Activated T-cell treated with anti-CD3 and anti-CD28 coated beads for 1 hour (primary cell): ENCODE measurements at places on chromosomes 4 and X.

GRCh38 chr4:85760511-85760910 is 285.6 kb downstream of the ARHGAP24 start:
- no peak for DNase-seq

DNA sequence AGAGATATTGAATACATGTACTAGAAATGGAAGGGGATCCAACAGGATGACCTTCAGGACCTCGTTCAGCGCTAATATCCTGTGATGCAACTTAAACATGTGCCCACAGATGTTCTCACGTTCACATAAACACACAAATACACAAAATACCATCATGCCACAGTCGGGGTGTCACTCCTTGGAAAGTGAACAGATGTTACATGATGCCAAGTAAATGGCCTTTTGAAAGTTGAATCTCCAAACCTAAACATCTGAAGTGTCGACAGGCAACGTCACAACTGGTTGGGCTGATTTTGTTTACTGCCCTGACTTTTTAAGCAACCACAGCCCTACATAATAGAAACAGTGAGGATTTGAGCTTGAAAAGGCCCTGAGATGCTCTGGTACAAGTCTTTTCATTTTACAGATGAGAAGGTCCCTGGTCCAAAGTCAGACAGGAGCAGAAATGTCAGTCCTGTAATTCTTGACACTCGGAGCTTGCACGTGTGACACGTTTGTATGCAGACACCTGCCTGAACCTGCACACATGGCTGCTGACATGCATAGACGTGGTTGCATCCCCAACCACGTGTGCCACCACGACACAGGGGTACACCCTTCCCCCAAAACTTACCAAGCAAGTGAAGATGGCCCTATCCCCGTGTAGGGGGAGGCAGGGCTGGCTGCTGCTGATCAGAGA is 23.5 kb upstream of the BCORL1 start:
- no peak for DNase-seq

- peak; percentile 8 for DNase-seq
These were observed 9.3 kb upstream of the SAT1 start for GRCh38 chrX:23773601-23774175.

DNA sequence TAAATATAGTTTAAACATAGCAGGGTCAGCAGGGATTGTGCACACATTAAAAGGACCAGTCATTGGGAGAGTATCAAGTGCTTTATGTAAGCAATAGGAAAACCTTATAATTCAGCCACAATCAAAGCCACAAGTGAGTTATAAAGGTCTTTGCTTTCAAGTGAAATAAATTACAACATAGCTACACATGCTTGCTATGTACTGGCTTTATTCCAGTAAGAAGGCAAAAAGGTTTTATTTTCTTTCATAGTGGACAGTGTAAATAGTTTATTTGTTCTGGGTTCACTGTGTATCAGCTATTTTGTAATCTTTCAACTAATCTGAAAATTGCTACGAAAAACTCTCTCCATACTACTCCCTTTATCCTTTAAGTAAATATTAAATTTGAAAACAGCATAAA is 691.4 kb downstream of the PCDH7 start:
- DNase-seq = no peak

GRCh38 chr4:26782168-26782829 is 78.3 kb upstream of the STIM2 start:
- no peak for DNase-seq

GRCh38 chr4:15781427-15782095 is 3.4 kb downstream of the CD38 start:
- DNase-seq = no peak

DNA sequence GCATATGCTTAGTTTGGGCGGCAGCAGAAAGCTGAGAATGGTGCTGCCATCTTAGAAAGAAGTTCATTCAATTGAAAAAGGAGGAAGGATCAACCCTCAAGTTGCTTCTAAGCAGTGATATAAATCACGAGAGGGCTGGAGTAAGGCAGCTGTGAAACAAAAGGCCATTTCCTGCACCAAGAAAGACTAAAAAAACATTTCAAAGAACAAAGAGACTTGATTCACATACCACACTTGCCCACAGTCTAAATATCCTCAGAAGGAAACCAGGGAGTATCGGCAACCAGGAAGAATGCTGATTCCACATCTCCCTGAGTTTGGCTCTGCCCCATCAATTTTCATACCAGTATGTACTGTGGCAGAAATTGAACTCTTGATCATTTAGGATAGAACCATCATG is 240.1 kb downstream of the OPHN1 start:
- DNase-seq = no peak

DNA sequence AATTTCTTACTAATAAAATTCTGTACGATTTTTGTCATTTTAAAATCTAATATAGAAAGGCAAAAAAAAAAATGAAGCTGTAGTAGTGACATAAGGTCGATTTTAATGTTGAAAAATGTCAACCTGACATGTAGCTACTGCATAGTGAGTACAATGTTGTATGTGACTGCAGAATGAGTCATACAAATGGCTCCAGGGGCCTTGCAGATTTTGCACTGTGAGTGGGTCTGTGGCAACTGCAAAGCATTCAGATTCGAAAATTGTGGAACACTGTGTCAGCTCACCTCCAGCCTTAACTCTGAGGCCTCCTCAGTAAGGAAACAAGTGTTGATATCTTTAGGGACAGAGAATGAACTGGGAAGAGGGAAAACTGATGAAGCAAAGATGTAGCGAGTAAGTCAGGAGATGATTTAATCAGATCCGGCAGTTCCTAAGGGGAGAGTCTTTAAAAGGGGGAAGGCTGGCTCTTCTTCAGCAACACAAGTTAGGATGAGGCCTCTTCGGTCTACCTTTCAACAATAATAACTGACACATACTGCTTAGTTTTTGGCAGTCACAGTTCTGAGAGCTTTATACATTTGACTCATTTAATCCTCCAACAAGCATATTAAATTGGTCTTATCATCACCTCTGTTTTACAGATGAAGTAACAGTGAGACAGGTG is 24.9 kb downstream of the TKTL2 start:
- no peak for DNase-seq

DNA sequence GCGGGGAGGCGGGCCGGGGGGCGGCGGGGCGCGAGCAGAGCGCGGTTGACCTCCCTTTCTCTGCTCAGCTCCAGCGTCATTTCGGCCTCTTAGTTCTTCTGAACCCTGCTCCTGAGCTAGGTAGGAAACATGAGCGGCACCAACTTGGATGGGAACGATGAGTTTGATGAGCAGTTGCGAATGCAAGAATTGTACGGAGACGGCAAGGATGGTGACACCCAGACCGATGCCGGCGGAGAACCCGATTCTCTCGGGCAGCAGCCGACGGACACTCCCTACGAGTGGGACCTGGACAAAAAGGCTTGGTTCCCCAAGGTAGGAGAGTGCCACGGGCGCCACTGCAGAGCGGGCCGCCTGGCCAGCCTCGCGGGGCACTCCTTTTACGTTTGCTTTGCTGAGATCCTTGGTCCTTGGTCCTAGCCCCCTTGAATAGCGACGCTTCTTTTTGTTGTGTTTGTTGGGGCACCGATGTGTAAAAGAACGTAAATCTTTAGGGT is at the start of gene HTATSF1:
Gene HTATSF1, plus strand, starts transcription at position 37 of the 497 bp plus-strand sequence. Its CDS starts 93 bp downstream, at position 130.
- peak; percentile 0 for DNase-seq
